ENCODE measurements at places on chromosomes 1 and 21.
A peak's percentile ranks its signal among the peaks of the same experiment; 100 is the strongest.

- DNase-seq: no peak
Measured at GRCh38 chr1:43058545-43059360, 100.1 kb upstream of the SLC2A1 start.

GRCh38 chr1:111463029-111463683 is 10.6 kb upstream of the C1orf162 start:
- no peak for DNase-seq

- DNase-seq: peak; percentile 85
Measured at GRCh38 chr1:168084396-168085231, 52.1 kb downstream of the GPR161 start.

DNA sequence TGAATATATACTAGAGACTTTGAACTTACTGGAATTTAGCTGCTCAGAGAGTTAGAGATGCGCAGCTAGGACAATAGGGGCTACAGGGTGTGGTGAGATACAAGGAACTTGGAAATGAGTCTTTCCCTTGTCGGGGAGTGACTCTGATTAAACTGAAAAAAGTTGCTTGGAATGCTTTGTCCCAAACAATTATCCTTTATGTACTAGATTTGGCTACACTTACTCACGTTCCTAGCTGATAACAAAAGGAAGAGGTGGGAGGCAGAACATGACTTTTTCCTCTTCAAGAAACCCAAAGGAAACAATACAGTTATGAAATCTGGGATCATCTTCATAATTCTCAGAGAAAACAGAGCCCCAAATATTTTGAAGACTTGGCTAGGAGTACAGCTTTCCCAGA is 6.9 kb upstream of the CGN start:
- DNase-seq: no peak

GRCh38 chr1:54965624-54966340 is 14.6 kb upstream of the TMEM61 start:
- DNase-seq: peak; percentile 12

GRCh38 chr1:15261155-15262002 is 14.4 kb downstream of the FHAD1 start:
- DNase-seq: no peak

- DNase-seq: peak; percentile 67
Measured at GRCh38 chr1:147840909-147841308, 61.7 kb upstream of the GJA8 start.

GRCh38 chr1:101205457-101205856 is 31.4 kb upstream of the S1PR1 start:
- DNase-seq: no peak

DNA sequence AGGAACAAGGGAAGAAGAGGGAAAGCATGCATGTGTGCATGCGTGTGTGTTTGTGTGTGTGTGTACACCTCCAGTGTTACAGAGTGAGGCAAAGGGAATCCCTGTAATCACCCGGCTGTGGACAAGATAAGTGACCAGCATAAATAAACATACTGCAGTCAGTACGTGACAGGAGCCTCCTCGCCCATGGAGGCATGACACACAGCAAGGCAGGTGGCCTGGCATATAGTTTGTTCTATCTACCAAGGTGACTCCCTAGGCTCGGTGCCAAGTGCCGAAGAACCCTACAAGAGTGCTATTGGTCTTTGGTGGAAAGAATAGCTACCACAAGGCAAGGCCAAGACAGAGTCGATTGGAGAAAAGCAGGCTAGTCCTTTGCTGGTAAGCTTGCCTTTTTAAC is 31.7 kb upstream of the HEATR1 start:
- DNase-seq: no peak

DNA sequence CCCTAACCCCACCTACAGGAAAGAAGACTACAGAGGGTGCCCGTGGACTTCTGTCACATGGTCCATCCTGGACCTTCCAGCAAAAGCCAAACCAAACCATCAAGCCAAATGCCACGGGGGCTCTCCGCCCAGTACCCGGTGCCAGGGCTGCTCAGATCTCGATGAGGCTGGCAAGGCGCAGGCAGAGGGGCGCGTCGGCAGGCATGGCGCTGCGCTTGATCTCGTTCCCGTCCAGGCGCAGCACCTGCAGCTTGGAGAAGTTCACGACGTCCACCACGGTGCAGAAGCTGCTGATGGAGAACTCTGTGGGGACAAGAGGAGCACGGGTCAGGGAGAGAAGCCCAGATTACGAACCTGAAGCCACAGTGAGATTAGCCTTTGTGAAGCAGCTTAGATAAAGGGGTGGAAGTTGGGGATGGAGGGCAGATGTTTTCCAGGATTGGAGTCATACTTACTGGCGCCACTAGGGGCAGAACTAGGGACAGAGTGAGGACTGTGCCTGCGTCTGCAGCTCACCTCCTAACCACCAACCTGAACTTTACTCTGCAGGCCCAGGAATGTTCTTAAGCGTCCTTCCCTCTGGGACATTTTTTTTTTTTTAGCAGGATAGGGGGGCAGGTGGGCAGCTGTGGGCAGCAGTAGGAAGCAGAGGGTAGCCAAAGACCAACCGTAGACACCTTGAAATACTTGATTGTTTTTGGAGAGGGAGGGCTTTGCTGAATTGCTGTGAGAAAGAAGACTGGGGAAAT is 8.6 kb downstream of the FMOD start:
- peak; percentile 86 for DNase-seq

DNA sequence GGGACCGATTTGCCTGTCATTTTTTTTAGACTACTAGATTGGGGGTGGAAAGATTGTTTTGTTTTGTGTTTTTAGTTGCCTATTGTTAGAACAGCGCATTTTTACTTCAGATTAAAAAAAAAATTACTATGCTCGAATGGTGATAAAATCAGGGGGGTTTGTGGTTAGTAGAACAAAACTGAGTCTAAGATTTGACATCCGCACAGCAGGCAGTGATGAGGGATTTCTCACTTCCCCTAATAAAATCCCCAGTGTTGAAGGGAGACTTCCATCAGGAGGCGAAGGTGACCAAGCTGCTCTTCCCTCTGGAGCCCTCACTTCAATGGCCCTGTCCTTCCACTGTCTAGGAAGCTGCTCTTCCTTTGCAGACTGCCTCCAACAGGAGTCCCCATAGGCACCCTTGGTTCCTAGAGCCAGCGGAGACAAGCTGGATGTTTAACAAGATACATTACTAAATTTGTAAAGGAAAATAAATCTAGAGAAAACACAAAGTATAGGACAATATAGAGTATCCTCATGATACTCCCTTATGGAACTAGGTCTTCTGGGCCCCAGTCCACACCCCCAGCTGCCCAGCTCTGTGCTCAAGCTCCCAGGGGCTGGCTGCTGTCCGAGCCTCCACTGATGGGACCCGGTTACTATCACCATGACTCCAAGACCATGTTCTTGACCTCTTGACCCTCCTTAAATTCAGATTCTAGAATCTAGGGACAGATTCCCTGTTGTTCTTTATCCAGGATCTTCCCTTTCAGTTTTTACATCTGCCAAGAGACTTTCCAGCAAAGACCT is 31.0 kb downstream of the TENT5C start:
- no peak for DNase-seq

DNA sequence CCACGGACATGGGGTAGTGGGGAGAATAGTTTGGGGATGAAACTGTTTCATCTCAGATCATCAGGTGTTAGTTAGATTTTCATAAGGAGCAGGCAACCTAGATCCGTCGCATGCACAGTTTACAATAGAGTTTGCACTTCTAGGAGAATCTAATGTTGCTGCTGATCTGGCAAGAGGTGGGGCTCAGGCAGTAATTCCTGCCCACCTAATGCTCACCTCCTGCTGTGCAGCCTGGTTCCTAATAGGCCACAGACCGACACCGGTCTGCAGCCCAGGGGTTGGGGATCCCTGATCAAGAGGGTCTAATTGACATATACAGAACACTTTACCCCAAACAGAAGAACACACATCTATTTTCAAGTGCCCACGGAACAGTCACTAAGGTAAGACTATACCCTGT is 275.1 kb downstream of the PTPRU start:
- DNase-seq: no peak

GRCh38 chr21:35202431-35202830 is 153.3 kb upstream of the RUNX1 start:
- no peak for DNase-seq

DNA sequence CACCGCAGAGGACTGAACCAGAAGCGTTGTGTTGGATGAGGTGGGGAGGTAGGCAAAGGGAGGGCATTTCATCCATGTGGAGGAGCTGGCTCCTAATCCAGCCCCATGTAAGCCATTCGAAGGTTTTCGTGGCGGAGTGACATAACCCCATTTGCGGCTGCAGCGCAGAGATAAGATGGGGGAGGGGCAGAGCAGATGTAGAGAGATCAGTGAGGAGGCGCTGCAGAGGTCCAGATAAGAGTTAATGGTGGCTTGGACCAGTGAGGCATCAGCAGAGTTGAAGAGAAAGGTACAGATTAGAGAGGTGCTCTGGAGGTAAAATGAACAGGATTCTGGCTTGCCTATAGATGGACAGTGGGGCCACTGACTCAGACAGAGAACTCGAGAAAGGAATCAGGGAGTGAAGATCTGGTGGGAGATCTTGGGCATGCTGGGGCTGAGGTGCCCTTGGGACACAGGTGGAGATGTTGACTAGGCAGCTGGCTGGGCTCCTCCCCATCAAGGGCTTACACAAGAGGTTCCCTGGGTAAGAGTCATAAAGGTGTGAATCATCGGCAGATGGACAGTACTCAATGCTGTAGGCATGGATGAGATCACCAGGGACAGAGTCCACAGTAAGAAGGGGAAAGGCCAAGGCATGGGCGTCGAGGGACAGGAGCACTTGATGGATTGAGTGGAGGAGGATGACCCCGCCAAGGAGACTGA is 7.8 kb upstream of the PTPRF start:
- no peak for DNase-seq

DNA sequence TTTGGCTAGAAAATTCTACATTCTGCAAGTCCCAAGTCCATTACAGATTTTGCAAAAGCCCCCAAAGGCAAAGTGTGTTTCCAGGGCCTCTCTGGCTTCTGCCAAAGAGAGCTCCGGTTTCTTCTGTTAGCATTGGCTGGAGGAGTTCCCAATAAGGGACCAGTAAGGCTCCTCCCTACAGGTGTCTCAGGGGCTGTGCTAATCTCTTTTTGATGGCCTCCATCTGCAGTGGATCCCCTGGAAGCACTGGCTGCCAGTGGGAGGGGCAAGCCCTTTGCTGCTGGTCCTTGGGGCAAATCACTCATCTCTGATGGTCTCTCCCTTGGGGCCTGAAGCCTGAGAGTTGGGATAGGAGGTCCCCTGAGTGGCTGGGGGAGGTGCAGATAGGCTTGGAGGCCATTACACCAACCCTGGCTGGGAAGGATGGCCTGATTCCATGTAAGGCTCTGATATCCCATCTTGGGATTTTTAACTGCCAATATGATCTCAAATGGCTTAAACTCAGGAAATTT is 89.1 kb upstream of the USP24 start:
- DNase-seq: no peak

GRCh38 chr1:106600626-106601025 is 455.8 kb upstream of the PRMT6 start:
- no peak for DNase-seq

DNA sequence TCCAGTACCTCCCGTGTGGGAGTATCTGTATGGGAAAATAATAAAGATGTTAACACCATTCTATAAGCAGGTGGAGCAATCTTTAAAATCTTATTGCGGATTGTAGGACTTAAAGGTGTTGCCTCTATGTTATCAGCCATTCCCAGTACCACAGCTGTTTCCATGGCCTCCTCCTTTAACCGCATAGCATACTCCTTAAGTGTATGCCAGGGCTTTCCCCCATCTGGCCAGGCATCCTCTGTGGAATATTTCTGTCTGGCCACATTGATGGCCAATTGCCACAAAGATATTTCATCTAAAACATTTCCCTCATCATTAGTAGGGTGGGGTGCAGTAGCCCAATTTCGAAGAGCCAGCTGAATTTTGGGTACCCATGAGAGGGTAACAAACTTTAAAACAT is 7.3 kb upstream of the STUM start:
- DNase-seq: no peak

DNA sequence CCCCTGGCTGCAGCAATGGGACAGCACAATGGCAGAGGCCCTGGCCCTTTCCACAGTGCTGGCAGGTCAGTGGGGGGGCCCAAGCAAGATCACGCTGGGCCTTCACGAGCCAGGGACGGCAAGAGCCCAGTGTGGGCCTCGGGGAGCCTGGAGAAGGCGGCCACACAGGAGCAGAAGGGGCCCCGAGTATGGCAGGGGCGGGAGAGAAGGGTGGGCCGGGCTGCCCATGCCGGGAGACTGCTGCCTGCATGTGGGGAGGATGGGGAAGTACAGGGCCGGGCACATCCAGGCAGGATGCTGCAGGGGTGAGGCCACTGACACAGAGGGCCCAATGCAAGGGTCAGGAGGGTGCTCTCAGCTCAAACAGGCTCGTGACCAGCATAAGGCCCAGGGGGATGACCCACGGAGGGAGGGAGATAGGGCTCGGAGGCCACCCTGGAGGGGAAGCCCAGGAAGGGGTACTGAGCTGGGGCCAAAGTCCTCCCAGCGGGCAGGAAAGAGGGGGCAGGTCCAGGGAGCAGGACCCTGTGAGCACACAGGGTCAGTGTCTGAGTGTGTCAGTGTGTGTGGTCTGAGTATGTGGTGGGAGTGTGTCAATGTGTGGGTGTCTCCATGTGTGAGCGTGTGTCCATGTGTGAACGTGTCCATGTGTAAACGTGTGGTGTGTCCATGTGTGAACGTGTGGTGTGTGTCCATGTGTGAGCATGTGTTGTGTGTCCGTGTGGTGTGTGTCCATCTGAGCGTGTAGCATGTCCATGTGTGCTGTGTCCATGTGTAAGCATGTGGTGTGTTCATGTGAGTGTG is 13.1 kb downstream of the SLC19A1 start:
- no peak for DNase-seq

GRCh38 chr1:63779338-63780211 is 5.8 kb downstream of the ROR1 start:
- DNase-seq: no peak

GRCh38 chr1:202240956-202241355 is 47.4 kb downstream of the LGR6 start:
- DNase-seq: no peak

DNA sequence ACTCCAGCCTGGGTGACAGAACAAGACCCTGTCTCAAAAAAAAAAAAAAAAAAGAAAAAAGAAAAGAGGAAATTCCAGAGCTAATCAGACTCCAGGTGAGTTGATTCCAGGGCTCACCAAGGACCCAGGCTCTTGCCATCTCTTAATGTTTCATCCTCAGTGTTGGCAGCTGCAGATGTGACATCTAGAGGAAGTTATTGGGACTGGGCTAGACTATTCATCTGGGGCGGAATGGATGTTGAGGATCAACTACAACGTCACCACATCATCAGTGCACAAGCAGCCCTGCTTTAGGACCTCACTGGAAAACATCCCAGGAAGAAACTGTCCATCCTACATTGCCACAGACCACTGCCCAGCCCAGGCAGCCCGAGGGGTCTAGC is 28.6 kb upstream of the PARP1 start:
- no peak for DNase-seq

- DNase-seq: no peak
Measured at GRCh38 chr1:230031131-230031530, 35.9 kb upstream of the GALNT2 start.

- no peak for DNase-seq
Measured at GRCh38 chr1:50796272-50796671, 163.8 kb downstream of the FAF1 start.

GRCh38 chr1:77546890-77547289 is 135.6 kb downstream of the ZZZ3 start:
- no peak for DNase-seq
